Activated CD4-positive, alpha-beta T cell treated with anti-CD3 and anti-CD28 coated beads for 4 hours (primary cell): ENCODE measurements at places on chromosomes 2 and 18.

DNA sequence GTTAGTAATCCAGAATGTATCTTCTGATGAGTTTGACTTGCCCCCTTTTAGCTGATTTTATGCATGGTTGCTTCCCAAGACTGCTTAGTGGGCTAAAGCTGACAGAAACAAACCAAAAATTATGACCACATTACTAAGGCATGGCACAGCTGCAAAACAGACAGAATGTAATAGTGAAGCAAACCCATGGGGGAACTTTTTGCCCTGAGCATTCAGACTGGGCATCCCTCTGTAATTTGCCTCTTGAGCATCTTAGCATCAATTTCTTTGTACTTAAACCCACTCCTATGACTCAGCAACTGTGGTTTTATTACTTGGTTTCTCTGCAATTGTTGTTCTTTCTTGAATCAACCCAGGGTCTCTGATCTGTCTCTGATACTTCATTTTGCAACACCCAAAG is 487.3 kb upstream of the DCC start:
- no peak for DNase-seq

DNA sequence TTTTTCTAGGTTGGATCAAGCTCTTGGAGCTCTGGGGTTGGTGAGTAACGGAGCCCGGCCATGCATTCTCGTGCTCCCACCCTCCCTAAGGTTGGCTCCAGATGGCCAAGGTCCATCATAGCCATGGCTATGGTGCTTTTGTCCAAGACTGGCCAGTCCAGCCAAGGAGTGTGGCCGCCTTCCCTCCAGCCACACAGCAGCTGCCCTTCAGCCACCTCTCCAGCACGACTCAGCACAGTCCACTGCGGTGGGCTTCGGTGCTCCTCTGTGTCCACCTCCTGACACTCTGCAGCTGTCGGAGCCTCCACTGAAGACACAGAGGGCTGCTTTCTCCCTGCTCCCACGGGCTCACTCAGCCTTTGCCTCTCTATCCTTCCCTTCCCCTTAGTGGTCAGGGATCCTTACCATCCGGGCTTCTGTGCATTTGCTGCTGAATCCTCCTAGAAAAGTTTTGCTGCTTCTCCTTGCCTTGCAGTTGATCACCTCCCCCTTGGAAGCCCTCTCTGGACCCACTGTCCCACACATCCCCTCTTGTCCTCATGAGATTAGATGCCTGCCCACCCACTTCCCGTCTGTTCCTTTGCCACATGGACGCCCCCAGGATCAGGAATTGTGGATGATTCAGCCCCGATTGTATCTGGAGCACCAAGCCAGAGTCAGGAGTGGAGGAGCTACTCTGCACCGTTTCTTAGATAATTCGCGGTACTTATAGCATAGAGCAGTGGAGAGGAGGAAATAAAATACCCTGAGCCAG is 177.1 kb upstream of the COPS8 start:
- no peak for DNase-seq

DNA sequence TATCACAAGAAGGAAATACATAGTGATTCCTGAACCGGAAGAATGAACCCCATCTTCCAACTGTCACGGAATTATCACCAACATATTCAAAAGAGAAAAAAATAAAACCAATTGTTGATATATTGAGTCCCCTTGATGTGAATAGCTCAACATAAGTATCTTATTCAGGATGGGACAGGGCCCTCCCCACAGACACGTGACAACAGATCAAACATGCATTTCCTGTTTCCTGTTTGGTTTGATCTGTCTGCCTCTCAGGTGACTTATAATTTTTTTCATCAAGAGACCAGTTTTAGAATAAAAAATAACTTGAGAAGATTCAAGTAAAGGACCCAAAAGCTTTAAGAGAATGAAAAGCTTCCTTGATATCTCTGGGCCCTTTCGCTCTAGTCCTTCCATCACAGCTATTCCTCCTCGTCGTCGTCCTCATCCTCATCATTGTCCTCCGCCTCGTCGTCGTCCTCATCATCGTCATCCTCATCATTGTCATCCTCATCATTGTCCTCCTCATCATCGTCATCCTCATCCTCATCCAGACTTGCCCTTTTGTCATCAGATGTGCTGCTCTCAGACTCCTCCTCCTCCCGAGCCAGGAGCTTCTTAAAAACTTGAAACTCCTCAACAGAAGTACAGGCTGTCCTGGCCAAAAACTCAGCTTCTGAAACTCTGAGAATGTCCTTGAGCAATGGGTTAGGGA is 6.3 kb downstream of the MTERF4 start:
- peak; percentile 35 for DNase-seq

GRCh38 chr18:75107196-75107930 is 101.6 kb downstream of the PTGR3 start:
- no peak for DNase-seq

- DNase-seq = no peak
These were observed 660.7 kb downstream of the GALR1 start for GRCh38 chr18:77910347-77910746.

- DNase-seq = no peak
These were observed 6.5 kb downstream of the GREB1 start for GRCh38 chr2:11540148-11540995.

DNA sequence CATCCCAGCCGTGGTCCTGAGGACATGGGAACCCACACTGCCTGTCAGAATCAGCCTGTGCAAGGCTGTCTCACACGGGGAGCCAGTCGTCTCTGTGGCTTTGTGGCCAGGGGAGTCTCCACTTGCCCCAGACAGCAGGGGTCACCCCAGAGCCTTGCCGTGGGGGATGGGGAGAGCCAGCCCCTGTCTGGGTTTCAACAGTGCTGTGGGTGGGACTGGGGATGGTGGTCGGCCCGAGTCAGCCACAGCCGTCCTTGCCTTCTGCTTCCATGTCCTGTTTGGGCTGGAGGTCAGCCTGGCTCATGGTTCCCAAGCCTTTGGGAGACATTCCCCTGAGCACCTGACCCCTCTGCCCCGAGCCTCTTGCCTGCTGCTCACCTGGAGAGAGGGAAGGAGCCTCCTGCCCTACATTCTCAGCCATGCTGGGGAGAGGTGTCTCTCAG is 19.6 kb downstream of the GPR35 start:
- no peak for DNase-seq

GRCh38 chr2:67865917-67866316 is 196.9 kb downstream of the C1D start:
- no peak for DNase-seq

- no peak for DNase-seq
These were observed 415.1 kb upstream of the LRRTM1 start for GRCh38 chr2:80719607-80720006.

DNA sequence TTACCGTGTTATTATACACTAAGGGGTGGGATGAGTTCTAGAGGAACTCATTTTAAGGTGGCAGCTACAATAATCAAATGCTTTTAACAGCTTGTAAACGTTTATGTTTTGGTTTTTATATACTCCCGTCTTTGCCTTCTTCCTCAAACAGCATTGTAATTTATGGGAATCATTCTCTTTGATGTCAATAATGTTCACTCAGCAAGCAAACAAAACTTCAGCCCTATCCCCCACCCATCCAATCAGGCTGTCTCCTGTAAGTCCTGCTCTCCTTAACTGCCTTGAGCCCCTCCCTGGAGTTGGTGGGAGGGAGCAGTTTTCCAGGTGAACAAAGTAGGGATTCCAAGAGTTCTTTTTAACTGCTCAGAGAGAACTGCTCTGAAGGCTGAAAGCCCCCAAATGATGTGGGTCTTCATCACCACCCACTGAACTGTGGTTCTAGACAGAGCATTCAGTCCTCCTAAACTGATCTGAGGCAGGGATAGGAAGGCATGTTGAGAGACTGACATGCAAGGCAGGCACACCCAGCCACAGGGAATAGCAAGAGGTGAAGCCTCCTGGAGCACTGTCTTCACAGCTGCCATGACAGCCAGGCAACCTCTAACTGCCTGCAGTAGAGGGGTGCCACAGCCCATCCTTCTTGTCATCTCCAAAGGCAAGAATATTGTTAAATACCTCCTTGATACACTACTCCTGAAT is 17.5 kb downstream of the MYO5B start:
- no peak for DNase-seq

- no peak for DNase-seq
These were observed 69.9 kb upstream of the SLC1A4 start for GRCh38 chr2:64919261-64919660.

DNA sequence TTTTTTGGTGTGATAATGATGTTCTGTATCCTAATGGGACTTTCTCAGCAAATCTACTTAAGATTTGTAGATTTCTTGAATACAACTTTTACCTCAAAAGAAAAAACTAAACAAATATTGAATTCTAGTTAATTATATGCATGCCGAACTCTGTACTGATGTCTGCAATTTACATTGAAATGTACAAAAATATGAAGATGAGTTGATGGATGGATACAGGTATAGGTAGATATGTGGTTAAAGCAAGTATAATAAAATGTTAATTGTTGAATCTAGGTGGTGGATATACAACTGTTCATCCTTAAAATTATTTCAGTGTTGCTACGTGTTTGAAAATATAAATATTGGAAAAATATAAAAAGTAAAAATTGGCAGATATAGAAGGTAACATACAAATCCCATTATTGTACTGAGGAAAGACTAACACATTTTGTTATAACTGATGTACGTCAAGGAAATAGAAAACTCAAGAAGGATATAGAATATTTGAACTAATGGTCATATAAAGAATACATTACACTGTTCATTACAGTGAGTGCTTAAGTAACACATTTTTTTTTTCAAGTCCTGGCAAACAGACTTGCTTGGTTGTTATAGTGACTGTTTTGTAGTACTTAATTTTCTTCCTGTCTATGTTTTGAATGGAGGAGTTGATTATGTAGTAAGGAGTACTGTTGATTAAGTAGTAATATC is 33.8 kb downstream of the DDX1 start:
- no peak for DNase-seq

- DNase-seq = no peak
These were observed 34.3 kb upstream of the DNMT3A start for GRCh38 chr2:25375989-25376545.

DNA sequence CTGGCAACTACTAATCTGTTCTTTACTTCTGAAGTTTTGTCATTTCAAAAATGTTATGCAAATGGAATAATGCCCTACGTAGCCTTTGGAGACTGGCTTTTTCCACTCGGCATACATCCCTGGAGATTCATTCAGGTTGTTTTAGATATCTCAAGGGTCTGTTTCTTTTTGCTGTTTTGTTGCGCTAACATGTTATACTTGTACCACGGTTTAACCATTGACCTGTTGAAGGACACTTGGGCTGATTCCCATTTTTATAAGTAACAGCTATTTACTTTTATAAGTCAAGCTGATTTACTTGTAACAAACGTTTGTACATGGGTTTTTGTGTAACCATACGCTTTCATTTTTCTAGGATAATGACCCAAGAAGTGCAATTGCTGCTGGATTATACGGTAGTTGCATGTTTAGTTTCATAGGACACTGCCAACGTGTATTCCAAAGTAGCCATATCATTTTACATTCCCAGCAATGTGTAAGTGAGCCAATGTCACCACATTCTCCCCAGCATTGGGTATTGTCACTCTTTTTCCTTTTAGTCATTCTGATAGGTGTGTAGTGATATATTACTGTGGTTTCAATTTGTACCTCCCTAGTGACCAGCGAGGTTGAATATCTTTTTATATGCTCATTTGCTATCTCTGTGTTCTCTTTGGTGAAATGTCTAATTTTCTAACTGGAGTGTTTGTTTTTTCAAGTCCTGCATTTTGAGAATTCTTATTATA is 36.5 kb upstream of the STAT4 start:
- DNase-seq = no peak
